Hematopoietic multipotent progenitor cell treated with erythropoietin and hydrocortisone succinate and interleukin-3 and kit ligand, for 4 days (in vitro differentiated cells): ENCODE measurements at places on chromosomes 2 and 18.

- DNase-seq = no peak
These were observed 128.3 kb upstream of the SPATS2L start for GRCh38 chr2:200177971-200178911.

DNA sequence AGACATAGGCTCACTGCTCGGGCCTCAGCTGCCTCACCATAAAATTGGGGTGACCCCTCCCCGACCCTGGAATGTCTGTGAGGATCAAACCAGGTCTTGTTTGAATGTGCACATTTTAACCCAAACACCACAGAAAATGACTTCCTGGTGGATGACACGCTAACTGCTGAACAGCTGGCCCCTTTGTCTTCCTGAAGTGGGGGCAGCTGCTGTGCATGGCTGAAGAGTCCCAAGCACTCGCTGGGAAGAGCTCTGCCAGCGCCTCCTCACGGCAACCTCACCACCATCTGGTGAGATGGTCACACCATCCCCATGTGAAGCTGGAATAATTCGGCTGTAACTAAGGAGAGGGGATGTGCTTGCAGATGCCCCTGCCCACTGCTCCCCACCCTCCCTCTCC lies 34.0 kb downstream of the AQP12A start:
- no peak for DNase-seq

GRCh38 chr2:239589833-239590232 lies 189.0 kb upstream of the HDAC4 start:
- DNase-seq = no peak

GRCh38 chr18:63890950-63891304 lies 3.4 kb downstream of the SERPINB2 start:
- peak; percentile 51 for DNase-seq

DNA sequence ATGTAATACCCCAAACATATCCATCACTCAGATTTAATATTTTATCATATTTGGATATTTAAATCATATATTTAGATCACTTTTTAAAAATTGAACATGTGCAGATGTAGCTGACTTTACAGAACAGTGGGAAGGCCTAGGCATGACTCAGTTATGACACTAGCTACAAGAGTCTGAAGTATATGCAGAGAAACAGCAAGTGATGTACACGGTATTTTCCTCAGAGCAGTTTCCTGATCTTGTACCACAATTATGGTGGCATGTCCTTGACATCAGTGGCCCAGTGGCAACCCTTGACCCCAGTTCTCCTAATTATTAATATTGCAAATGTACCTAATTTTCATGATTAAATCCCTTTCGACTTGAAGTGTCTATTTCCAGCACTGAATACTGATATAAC lies 28.2 kb downstream of the CDKL4 start:
- no peak for DNase-seq

DNA sequence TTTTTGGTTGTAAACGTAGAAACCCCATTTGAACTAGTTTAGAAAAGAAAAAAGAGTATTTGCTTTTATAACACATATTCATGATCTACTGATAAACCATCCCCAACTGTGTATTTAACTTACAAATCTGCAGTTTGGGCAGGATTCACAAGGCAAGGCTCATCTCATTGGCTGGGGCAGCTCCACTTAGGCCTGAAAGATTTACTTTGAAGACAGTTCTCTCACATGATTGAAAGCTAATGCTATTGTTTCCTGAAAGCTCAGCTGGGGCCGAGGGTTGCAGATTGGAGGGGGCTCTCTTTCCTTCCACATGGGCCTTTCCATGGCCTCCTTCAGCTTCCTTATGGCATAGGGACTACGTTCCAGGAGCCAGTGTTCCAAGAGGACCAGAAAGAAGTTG lies 47.4 kb downstream of the ARHGAP15 start:
- DNase-seq = no peak

GRCh38 chr2:217680381-217680780 lies 322.4 kb downstream of the TNS1 start:
- no peak for DNase-seq

DNA sequence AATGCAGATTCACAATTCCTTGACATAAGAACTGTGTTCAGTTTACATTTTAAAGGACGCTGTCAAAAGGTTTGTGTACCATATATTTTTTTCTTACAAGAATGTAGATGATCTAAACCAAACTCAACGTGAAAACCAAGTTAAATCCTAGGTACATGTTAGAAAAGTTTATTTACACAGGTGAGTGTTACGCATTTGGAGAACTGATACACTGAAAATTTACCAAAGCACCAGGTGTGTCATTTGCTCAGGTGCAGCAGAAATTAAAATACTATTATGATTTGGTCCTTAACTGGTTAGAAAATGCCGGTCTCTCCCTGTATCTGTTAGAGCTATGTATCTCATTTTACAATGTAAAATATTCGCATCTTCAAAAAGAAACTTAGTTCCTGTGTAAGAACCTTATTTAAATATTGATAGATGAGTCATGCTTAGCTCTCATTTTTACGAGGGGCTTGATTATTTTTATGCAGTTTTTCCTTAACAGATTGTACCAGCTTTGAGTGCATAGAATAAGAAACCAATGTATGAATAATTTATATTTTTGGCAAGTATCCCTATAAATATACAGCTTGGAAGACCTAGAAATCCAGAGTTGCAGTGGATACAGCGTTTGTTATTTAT lies 25.1 kb downstream of the MFF start:
- no peak for DNase-seq

DNA sequence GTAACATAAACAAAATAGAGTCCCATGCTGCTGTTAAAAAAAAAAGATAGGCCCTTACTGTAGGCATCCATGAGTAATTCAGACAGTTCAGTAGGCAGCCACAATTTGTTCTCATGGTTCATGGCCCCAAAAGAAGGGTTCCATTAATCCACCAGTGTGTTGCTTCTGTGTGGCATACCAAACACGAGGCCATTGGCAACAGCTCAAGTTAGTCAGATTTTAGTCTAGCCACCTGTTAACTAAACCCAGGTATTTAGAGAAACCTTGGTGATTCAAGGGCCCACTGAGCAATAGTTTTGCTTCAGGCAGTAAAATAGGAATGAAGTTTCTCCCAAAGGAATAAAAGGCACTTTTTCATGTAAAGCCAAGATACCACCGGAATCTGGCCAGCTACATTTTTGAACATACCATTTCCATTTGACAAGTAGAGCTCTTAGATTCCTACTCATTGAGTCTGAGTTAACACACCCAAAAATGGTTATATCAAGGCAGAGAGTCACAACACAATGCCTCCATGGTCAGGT lies 80.1 kb upstream of the SRD5A2 start:
- DNase-seq = no peak

- no peak for DNase-seq
These were observed 36.0 kb downstream of the SETBP1 start for GRCh38 chr18:44716697-44717163.

GRCh38 chr2:29519338-29519925 lies 402.0 kb downstream of the ALK start:
- DNase-seq = peak; percentile 44

GRCh38 chr2:219765231-219765911 lies 137.9 kb downstream of the SLC4A3 start:
- DNase-seq = no peak

GRCh38 chr2:220002699-220003098 lies 375.3 kb downstream of the SLC4A3 start:
- DNase-seq = no peak

GRCh38 chr2:173773076-173773475 lies 192.1 kb downstream of the SP3 start:
- DNase-seq = no peak

DNA sequence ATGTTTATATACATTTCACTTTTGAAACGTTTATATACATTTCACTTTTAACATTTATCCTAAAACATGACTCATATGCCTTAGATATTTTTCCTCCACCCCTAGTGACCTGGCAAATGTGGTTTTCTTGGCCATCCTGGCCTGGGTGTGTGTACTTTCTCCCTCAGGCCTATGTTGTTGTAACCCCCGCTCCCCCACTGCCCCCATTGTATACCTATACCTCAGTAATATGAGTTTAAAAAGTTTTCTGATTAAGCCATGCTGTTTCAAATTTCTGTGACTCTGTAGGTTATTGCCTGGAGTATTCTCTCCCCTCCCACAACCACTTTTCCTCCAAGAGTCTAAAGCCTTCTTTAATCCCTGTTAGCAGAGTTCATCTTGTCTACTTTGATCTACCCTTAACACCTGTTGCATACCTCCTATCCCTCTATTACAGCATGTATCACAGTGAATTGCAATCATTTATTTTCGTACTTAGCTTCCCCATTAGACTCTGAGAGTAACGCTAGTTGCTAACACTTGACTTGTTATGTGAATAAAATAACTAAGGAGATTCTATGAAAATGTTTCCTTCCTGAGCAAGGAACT lies 67.9 kb downstream of the LCLAT1 start:
- DNase-seq = no peak

GRCh38 chr18:78199611-78200010 lies 780.0 kb upstream of the SALL3 start:
- DNase-seq = no peak

DNA sequence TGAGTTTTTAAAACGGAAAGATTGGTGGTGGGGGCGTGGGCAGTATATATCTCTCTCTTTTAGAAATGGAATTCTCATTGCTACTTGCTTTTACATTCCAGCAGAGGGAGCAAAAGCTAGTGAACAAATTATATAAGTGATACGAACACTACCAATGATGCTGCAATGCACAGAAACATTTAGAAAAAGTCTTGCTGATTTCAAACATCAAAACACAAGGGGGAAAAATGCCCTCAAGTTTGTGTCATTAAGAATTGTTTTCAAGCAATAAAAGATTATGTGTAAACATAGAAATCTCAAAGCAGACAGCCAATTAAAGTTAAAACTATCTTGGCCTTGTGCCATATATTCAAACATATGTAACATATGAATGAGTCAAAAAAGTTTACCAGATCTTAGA lies 296.3 kb upstream of the KCNJ3 start:
- DNase-seq = peak; percentile 80

- DNase-seq = no peak
These were observed 373.4 kb downstream of the NCKAP5 start for GRCh38 chr2:133194777-133195335.

GRCh38 chr2:218885981-218886947 lies 5.6 kb downstream of the WNT10A start:
- no peak for DNase-seq
